Hematopoietic multipotent progenitor cell (in vitro differentiated cells): ENCODE measurements at places on chromosomes 7 and 10. TPM values are rescaled to one million over a fixed set of nuclear protein-coding genes. Genes with fewer than 3 reads are reported as not detected.

GRCh38 chr7:27976531-27976930 is 204.1 kb downstream of the JAZF1 start:
- no peak for DNase-seq

DNA sequence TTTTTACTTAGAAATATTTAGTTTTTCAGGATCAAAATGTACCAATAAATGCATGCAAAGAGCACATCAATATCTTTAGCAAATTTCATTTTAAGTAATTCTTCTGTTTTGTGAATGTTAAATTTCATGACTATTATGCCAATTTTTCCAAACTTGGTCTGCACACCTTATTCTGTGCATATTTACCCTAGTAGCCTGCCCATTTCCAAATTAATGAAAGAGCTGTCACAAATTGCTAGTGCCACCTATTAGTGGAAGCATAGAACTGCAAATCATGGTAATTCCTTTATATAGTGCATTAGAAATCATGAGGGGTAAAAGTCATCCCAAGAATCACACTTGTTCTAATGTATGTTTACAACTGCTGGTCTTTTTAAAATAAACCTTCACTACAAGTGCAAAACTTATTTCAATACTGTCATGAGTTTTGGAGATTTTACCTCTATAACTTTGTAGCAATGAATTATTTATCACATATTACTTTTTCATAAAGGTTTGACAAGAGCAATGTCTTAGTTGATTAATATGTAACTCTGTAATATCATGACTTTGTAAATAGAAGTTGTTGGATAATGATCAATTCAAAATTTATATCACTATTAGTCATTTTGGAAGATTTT is 5.7 kb downstream of the SEMA3A start:
- DNase-seq, result no peak

- DNase-seq, result no peak
These were observed 80.6 kb downstream of the GSAP start for GRCh38 chr7:77335581-77335980.

Gene ACBD7
- 0.81 TPM for total RNA-seq

Gene LRRC17
- total RNA-seq, result 0.27 TPM

DNA sequence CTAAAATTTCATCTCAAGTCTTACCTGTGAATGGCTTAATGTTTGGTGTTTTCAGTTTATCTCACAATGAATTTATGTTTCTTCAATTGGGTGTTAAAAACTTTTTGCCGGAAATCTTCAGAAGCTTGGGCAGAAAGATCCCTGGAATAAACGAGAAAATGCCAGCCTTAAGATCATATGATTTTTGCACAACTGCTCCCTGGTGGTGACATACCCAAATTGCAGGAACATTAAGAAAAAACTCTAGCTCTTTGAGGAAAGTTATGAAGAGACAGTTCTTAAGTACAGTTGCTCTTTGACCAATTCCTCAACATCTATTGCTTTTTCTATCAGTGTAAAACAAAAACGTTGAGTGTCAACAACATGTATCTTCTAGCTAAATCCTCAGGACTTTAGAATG is 48.2 kb upstream of the CREB5 start:
- DNase-seq, result no peak
